ENCODE measurements at places on chromosomes 2 and 18. TPM values are rescaled to one million over a fixed set of nuclear protein-coding genes. Genes with fewer than 3 reads are reported as not detected.

DNA sequence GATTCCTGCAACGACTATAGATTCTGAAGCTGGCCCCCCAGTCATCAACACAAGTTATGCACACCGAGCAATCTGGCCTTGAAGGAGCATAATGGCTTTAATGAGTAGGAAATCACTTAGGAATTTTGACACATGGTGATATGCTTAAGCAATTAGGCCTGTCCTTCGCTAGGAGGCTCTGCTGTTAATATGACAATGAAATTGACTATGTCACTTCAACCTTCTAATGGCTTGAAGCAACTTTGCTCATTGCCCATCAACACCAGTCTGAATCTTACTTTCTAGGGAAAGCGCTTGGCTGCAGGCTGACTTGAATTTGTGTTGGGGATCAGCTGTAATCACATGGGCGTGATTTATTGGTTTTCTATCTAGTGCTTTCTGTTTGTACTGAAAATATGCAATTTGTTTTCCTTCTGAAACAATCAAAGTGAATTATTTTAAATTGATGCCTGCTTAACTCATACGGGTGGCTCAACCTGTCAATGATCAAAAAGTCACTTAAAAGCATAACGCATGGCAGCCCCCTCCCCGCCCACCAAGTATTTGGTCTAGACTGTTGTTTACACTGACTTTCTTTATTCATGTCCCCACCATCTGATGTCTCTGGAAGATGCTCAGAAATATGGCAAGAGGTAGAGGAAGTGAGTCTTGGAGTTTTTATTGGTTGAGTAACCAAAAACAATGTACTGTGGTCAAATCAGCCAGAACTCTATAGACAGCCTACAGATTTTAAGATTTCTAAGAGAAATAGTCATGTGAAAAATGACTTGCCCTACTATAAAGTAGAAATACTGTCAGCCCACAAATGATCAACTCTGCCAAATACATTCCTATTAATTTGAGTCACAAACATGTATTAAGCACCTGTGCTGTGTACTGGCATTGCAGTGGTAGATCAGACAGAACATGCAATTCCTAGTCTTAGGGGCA is 344.9 kb downstream of the RBM43 start:
- DNase-seq, result no peak

DNA sequence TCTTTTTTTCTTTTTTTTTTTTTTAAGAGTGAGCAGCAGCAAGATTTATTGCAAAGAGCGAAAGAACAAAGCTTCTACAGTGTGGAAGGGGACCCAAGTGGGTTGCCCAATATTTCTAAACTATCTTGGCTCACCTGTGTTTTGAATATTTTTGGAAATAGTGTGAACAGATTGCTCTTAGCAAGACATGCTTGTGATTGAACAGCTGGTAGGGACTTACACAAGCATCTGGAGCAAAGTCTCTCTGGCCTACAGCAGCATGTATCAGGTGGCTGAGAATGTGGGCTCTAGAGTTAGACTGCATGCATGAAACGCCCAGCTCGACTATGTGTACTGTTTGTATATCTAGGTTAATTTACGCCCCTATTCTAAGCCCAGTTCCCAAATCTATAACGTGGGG is 40.3 kb upstream of the FBXO11 start:
- DNase-seq, result no peak

GRCh38 chr2:28231110-28231631 is 161.5 kb upstream of the FOSL2 start:
- no peak for DNase-seq

- peak; percentile 21 for DNase-seq
Observed at GRCh38 chr2:86703704-86704361, 16.3 kb upstream of the RMND5A start.

DNA sequence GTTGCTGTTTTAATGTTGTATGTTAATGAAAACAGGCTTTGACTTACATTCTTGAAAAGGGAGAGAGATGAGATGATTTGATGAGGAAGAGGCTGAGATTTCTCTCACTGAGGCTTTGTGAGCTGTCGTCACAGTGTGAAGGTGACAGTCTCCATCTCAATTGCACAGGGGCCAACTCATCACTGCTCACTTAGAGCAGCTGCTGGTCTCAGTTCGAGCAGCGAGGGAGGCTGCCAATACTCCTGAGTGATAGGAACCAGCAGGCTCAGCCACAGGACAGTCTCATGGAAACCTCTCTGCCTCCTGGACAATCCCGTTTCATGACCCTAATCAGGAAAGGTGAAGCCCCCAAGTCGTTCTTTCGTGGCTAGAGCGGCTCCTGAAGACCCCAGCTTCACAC is 170.7 kb upstream of the SOX11 start:
- no peak for DNase-seq

- no peak for DNase-seq
Observed at GRCh38 chr2:30655660-30656059, 151.6 kb downstream of the CAPN13 start.

DNA sequence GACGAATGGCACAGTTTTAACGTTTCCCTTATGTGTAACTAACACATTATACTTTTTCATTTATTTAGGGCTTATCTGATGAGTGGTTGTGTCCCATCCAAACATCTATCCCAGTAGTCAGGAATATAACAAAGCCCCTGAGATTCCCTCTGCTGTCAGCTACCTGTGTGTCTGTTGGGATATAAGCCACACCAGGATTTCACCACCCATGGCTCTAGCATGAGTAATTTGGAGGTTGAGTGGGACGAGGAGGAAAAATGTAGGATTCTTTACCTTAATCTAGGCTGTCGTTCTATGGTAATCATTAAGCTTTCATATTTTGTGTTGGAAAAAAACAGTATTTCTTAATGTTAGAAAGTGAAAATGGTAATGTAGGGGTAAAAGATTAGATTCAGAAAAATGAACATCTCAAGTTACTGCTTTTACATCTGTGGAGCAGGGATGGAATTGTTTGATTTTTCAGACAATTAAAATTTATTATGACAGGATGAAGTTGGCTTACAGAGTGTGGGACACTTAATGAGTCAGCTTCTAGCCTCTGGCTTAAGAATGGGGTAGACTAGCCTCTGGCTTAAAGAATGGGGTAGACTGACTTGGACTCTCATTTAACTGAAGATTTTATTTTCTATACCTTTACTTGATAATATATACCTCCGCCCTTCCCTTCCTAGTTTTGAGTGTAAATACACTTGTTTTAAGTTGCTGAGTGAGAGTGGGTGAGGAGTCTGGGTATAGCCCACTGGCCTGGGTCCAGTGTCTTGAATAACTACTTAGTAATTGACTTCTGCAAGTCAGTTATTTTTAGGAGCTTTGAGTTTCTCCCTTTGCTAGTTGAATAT is 88.5 kb upstream of the RANBP2 start:
- DNase-seq, result no peak

Gene LTBP1
- total RNA-seq, result 60.9 TPM

Gene COLEC11
- total RNA-seq, result 22.6 TPM

Gene GPR155
- total RNA-seq, result 20.5 TPM

Gene SERPINB11
- not detected for total RNA-seq

Gene HOXD4
- total RNA-seq, result 0.70 TPM
